ENCODE measurements at places on chromosomes 1 and 21. TPM values are rescaled to one million over a fixed set of nuclear protein-coding genes. Genes with fewer than 3 reads are reported as not detected.

Gene OR10K1
- not detected for total RNA-seq

Gene CCDC30
- 1.2 TPM for total RNA-seq

Gene OR2L2
- not detected for total RNA-seq

Gene FCGR1A
- total RNA-seq = not detected

Gene ACOT11
- 3.3 TPM for total RNA-seq

- H3K36me3 ChIP-seq = no peaks in the 10 kb centered on the region
- H3K27ac ChIP-seq = no peak overlapping the region
- no peak for DNase-seq
- peaks cover 15% of the 10 kb centered on the region for H3K27me3 ChIP-seq
- H3K4me3 ChIP-seq = no peak overlapping the region
Observed at GRCh38 chr1:16984717-16985116, 4.3 kb upstream of the MFAP2 start.

DNA sequence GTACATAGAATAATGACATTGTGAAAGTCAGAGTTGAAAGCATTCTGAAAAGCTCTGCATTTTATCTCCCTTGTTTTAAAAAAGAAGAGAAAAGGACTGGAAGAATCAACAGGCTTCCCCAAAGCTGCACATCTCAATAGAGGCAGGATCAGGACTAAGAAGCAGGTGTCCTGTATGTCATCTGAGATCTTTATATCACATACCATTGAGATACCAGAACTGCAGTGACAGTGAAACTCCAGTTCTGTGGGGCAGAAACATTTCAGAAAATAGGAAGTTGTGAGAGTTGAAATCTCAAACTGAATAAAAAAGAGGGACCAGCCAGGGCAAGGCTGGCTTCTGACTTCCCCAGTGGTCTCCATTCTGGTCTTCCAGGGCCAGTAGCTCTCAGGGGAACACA is 33.0 kb upstream of the SH2D1B start:
- H3K27ac ChIP-seq = no peak overlapping the region
- H3K27me3 ChIP-seq = peaks cover 2% of the 10 kb centered on the region
- H3K4me3 ChIP-seq = no peak overlapping the region
- DNase-seq = no peak
- H3K4me1 ChIP-seq = no peaks in the 10 kb centered on the region

- DNase-seq = no peak
- no peak overlapping the region for H3K27ac ChIP-seq
- no peaks in the 10 kb centered on the region for H3K4me1 ChIP-seq
- no peak overlapping the region for H3K4me3 ChIP-seq
- H3K36me3 ChIP-seq = no peaks in the 10 kb centered on the region
Observed at GRCh38 chr1:231064418-231064817, 24.4 kb upstream of the FAM89A start.

All from HepG2 (cell line).